ENCODE measurements at places on chromosomes 4 and X.

DNA sequence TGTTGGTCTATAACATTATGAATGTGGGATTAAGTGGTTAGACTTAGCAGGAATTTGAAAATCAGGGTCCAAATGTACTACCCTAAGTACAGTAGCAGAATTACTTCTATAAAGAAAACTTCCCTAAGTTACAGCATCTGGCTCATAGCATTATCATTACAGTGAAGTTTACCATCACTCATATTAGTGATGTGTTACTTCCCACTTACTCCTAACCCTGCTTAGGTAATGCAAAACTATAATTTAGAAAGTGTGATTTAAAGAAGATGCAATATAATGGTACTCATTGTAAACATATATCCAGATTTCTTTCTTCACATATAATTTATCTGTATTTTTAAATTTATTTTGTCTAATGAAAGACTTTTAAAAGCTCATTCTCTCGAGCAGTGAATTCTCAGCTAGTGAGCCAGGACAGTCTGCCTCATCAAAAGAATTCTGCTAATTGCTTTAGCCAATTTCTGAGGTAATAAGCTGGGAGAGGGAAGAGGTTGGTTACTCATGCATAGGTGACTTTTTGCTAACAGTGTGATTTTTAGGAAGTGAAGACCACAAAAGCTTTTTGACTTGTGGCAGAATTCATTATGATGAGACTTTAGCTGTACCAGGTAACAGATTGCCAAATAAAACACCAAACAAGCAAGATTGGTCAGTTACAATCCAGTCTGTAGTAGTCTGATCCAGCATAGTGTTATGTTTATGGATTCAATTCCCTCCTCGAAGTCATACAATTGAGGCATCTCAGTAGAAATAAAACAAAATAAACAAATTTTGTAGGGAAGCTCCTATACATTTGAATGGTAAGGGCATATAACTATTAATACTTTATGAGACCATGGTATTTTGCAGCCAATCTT lies 21.0 kb downstream of the PLS3 start:
- DNase-seq = no peak

- peak; percentile 15 for DNase-seq
Measured at GRCh38 chrX:150436195-150436594, 73.1 kb downstream of the MAMLD1 start.

DNA sequence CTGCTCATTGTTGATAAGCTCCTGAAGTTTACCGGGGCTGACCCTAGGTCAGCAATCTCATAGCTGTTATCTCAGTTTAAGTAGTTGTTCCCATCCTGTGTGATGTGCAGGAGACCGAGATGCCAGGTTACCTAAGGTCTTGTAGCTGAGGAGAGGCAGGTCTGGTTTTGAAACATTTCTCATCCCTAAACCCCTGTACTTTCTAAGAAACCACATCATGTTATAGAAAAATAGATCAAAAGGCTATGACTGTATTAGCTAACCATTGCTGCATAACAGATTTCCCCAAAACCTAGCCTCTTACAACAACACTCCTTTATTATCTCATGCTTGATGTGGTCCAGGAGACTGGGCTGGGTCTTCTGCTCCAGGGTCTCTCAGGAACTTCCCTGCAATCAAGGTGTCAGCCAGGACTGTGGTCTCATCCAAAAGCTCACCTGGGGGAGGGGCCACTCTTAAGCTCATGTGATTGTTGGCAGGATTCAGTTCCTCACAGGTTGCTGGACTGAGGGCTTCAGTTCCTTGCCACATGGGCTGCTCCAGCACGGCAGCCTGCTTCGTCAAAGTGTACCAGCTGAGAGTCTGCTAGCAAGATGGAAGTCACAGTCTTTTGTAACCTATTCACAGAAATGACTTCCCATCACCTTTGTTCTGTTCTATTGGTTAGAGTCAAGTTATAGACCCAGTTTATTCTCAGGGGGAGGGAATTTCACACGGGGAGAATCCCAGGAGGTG lies 60.9 kb upstream of the CLCN4 start:
- no peak for DNase-seq

- no peak for DNase-seq
Measured at GRCh38 chr4:64520421-64520820, 111.2 kb upstream of the TECRL start.

GRCh38 chr4:53649357-53649756 lies 58.1 kb upstream of the LNX1 start:
- no peak for DNase-seq

DNA sequence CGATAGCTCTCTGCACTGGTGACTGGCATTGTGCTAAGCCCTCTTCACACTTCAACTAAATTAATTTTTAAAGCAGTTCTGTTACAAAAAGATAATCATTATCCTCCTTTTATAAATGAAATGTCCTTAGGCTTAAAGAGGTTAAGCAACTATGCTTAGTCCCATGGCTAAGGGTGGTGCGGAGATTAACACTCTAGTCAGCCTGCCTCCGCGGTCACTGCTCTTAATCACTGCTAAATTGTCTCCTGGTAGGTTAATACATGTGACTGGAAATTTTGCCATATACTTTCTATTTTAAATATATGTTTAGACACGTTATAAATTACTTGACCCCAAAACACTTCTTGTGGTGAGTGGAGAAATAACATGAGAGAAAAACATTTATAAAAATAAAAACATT lies 473.7 kb downstream of the CENPC start:
- DNase-seq = no peak

- DNase-seq = no peak
Measured at GRCh38 chrX:42017971-42018370, 94.6 kb upstream of the CASK start.

GRCh38 chr4:116066711-116067245 lies 953.4 kb upstream of the NDST4 start:
- DNase-seq = no peak

GRCh38 chr4:30256116-30256832 lies 463.9 kb upstream of the PCDH7 start:
- no peak for DNase-seq

GRCh38 chr4:40763228-40763716 lies 13.5 kb downstream of the NSUN7 start:
- peak; percentile 52 for DNase-seq

- peak; percentile 3 for DNase-seq
Measured at GRCh38 chr4:155703486-155704247, 37.0 kb downstream of the GUCY1A1 start.

DNA sequence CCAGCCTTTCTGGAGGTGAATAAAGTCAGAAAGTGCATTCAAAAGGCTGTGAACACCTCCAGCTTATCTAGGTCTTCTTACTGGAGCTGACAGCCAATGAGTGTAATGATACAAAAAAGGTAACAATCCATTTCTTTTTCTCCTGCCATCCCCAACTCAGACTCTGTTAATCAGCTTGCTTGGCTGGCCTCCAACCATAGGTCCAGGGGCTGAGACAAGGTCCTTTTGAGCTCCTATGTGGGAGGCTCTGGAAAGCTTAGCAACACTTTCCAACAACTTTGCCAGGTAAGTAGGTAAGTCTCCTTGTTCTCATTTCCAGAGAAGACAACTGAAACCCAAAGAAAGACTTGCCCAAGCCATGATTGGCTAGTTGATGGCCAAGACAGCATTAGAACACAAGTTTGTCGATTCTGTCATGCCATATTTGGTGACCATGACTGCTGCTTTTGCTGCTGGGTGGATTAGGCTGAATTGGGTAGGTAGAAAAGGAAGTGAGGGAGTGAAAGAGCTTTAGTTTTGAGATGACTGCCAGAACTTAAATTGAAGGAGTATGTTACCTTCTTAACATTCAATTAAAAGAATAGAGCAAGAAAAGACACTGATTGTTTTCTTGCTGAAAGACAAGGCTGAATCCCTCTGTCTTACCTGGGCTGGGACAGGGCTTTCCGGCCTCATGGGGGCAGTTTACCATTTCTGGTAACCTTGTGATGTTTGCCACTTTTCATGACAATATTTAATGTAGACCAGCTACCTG lies 22.8 kb downstream of the VSIG4 start:
- no peak for DNase-seq

DNA sequence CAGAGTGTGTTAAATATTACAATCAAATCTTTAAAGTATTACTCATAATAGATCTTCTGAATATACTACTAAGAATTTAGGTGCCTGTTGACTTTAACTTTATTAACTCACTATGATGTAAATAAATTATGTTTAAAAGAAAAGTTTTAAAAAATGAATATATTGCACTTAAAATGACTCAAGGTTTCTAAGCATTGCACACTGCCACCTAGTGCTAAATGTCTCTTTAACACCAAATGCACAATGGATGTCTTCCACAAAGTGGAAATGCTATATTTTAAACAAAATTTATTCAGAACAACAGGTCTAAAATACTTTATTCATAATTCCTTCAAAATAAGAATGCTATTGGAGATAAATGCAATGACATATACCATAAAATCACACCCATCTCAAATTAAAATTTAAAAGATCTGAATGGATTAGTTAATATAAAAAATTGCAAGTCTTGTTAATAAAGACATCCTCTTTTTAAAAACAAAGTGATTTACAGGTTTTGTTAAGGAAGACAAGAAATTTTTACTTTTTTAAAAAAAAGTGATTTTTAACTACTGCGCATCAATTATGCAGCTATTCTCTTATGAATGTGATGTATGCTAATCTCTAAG lies 5.5 kb downstream of the INPP4B start:
- peak; percentile 53 for DNase-seq

GRCh38 chr4:28555866-28556265 lies 1695.2 kb downstream of the STIM2 start:
- DNase-seq = peak; percentile 3

GRCh38 chr4:140937866-140938265 lies 181.7 kb upstream of the TBC1D9 start:
- DNase-seq = peak; percentile 97

- DNase-seq = no peak
Measured at GRCh38 chr4:168538632-168539031, 41.8 kb downstream of the PALLD start.

GRCh38 chr4:52575406-52575805 lies 83.7 kb downstream of the USP46 start:
- DNase-seq = no peak

GRCh38 chr4:35100932-35101331 lies 1143.4 kb downstream of the ARAP2 start:
- no peak for DNase-seq

All from EH (cell line).